Mesenteric fat pad (tissue), 1 donor: ENCODE measurements at places on chromosomes 2 and 18. TPM values are rescaled to one million over a fixed set of nuclear protein-coding genes. Genes with fewer than 3 reads are reported as not detected.

The CCDC85A gene
- 7.6 TPM for total RNA-seq

The HRH4 gene
- total RNA-seq, result 0.39 TPM

The SCYGR4 gene
- total RNA-seq, result not detected

The IL1B gene
- total RNA-seq, result 8.2 TPM

DNA sequence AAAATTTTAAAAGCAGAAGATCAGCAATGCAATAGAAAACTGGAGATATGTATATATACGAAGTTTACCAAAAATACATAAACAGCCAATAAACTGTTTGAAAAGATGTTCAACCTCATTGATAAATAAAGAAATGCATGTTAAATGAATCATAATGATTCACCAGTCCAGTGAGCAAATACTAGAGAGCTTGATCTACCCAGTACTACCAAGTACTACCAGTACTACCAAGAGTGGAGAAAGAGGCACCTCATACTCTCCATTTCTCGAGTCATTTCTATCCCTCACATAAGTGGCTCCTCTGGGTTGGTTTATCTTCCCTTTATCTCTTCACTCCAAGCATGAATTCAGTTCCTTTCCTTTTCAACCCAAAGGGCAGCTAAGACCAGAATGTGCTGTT lies 138.9 kb downstream of the MREG start:
- DNase-seq, result no peak

DNA sequence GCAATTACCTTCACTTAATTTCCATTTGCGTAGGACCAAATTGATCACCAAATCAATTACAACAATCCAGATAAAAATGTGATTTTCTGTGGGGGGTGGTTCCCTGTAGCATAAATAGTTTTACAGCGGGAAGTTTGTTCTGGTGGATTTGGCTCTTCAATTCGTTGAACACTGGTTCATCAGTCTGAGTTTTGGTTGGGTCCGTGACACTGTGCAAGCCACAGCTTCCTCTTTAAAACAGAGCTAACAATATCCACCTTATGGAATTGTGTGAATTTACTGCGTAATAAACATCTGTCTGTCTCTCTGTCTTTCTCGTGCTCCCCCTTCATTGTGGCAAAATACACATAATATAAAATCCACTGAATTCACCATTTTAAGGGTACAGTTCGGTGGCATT lies 310.8 kb downstream of the TGIF1 start:
- DNase-seq, result no peak

GRCh38 chr2:241035818-241036396 lies 37.5 kb downstream of the SNED1 start:
- DNase-seq, result no peak
